Neural progenitor cell (in vitro differentiated cells): ENCODE measurements at places on chromosomes 16 and 17.
A peak's percentile ranks its signal among the peaks of the same experiment; 100 is the strongest.

- peak; percentile 11 for DNase-seq
Observed at GRCh38 chr17:67578142-67578457, 139.6 kb upstream of the NOL11 start.

- no peak for DNase-seq
Observed at GRCh38 chr17:48609759-48610281, 997 bp downstream of the HOXB7 start.

GRCh38 chr16:69839240-69839688, 77.1 kb downstream of the WWP2 start:
- DNase-seq: no peak

DNA sequence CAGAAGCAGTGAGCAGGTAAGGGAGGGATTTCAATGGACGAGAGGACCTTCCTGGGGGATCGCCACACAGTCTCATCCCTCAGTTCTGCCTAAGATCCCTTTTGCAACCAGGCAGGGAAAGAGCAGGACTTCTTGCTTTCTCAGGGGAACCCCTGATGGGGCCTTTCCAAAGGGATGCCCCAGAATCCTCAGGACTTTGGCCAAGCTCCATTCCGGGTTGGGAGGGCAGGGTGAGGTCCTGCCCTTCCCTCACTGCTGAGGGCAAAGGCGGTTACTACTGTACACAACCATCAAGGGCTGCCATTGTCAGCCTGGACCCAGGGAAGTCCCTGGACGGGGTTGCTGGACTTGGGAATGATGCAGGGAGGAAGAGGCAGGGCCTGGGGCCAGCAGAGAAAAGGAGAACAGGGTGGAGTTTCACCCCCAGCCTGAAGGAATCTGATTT, 9.7 kb downstream of the PRR29 start:
- no peak for DNase-seq

DNA sequence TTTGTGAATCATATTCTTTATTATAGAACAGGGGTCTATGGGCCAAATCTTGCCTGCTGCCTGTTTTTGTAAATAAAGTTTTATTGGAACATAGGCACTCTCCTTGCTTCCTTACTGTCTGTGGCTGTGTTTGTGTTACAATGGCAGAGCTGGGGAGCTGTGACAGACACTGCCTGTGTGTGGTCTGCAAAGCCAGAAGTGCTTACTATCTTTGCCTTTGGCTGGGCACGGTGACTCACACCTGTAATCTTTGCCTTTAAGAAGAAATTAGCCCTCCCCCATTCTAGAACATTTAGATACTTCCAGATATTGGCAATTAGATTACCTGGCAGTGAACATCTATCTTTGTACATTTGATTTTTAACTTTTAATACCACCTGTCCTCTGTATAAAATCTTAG, 308.3 kb downstream of the FOXL1 start:
- DNase-seq: no peak

GRCh38 chr17:65370669-65371131, 190.7 kb downstream of the AXIN2 start:
- peak; percentile 11 for DNase-seq

DNA sequence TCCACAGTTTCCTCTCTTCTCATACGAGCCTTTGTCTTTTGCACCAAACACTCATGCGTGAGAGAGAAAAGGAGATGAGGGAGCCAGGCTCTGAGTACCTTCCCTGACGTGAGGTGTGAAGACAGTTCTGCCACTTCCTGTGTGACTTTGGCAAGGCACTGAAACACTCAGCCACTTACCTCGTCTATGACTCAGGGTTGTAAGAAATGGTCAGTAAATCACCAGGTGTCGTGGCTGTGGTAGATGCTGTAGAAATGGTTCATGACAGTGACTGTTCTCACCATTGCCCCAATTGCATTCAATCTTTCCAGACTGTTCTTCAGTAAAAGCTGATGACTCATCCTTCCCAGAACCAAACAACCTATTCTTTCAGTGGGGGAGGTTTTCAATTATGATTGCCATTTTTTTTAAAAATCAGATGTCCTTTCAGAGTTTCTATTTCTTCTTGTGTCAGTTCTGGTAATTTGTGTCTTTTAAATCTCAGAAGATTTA, 49.2 kb upstream of the CBFA2T3 start:
- no peak for DNase-seq

DNA sequence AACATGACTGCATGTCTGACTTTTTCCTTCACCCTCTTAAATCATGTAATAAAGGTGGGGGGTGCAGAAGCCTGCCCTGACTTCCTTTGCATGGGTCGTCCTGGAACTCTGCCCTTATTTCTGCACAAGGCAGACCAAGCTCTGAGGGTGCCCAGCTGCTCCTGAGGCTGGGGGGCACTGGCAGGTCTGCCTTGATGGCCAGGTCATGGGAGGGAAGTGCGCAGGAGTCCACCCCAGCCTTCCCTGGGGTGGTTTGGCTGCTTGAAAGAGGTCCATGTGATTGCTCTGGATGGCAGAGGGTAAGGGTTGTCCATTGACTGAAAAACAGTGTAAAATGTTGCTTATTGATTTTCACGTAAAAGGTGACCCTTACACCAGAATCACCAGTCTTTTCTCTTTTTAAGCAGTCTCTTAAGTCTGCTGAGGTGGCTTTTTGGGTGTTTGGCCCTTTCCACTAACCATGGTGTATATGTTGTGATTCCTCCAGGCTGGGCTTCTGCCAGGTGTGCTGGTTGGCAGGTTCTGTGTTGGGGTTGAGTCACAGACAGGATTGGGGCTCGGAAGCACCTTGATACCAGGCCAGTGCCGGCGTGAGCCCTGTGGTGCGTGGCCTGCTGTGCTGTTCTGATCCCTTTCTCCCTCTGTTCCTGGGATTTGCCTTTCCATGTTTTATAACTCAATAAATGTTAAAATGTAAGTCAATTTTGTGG, 19.4 kb downstream of the DHX38 start:
- no peak for DNase-seq

GRCh38 chr17:40750391-40750790, 4.7 kb downstream of the KRT25 start:
- no peak for DNase-seq

- DNase-seq: no peak
Observed at GRCh38 chr17:82835122-82835521, 4.7 kb downstream of the ZNF750 start.

- peak; percentile 65 for DNase-seq
Observed at GRCh38 chr17:75288770-75289114, 491 bp downstream of the SLC25A19 start.

GRCh38 chr17:80777274-80777673, 214.4 kb upstream of the CHMP6 start:
- DNase-seq: no peak

GRCh38 chr16:89099905-89100304, 6.3 kb downstream of the ACSF3 start:
- no peak for DNase-seq

DNA sequence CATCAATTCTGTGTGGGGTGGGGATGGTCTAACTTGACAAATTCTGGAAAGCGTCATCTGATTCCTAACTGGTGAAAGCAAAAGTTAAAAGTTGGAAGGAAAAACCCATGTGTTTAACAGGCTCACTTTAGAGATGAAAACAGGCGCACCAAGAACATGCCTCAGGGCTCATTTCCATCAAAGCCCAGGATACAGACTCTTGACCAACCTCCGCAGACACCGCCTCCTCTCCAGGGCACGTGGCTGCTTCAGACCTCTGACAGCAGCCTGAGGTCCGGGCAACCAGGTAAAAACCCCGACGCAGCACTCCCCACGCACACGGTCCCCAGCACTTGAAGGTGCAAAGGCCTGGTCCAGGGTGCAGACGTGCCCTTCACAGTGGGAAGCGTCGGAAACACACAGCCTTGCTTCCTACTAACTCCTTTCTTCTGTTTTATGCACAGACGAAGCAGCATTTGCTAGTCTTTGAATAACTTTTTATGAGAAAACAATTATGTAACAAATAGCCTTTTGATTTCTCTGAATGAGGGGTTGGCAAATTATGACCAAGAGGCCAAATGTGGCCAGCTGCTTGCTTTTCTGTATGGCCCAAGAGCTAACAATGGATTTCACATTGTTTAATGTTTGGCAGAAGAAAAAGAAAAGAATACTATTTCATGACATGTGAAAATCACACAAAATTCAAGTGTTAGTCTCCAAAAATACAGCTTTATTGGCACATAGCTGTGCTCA, 44.2 kb upstream of the TRAP1 start:
- DNase-seq: no peak

GRCh38 chr16:67579686-67580085, 17.4 kb downstream of the CTCF start:
- no peak for DNase-seq

GRCh38 chr16:83733301-83733700, 74.5 kb upstream of the HSBP1 start:
- DNase-seq: no peak

DNA sequence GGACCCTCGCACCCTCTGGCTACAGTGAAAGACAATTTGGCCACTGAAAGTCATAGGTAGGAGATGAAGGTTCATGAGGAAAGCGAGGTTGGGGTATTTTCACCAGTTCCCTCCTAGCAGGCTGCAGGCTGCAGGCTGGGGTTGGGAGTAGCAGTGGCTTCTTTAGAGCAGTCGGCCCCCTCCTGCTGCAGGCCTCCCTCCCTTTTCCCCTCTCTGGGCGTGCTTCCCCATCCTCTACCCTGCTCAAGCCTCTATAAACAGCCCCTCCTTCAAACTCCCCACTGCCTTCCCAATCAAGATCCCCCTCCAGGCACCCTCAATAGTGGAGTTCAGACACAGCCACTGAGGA, 41.8 kb downstream of the GAS7 start:
- DNase-seq: no peak

GRCh38 chr17:79065105-79065670, 9.4 kb upstream of the ENGASE start:
- peak; percentile 64 for DNase-seq

- DNase-seq: peak; percentile 73
Observed at GRCh38 chr17:32461853-32462617, 17.7 kb downstream of the PSMD11 start.

DNA sequence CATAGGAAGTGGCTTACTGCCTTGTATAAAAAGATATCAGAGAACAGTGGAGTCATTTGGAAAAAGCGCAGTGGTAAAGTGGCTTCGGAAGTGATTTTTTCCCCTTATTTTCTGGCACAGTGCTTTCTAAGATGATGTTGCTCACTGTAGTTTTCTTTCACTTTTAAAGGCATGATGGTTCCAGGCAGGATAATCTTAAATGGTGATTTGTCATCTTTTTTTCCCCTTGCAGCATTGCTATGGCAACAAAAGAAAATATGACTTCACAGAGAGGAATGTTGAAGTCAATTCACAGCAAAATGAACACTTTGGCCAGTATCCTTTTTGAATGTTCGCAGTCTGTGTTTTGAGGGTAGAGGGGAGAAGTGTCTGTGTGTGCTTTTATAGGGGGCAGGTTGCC, 42.5 kb downstream of the GOSR1 start:
- DNase-seq: no peak

DNA sequence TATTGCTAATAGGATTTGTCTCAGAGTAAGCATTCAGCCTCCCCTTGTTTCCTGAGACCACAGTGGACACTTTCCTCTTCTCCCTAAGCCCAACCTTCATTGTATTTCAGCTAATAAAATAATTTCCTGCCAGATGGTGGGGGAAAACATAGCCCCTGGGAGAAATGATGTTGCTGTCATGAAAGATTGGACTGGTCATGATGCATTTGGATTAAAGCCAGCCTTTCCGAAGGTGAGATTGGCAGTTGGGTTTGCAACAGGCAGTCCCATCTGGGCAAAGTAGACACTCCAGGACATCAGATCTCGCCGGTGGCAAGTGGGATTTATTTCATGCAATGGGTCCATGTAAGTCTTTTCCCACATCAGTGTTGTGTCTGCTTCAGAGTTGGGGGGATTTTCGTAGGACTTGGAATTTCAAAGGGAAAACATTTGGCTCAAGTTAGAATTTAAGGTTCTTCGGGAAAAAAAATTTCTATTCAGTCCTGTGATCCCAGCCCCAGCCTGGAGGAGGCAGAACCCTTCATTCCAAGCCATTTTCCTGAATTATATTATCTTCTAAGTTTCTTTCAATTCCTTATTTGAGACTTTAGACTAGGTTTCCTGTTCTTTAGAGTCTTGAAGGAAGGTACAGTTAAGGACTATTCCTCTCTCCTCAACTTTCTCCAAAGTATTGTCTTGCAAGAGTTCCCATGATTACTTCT, 391.7 kb downstream of the XYLT1 start:
- DNase-seq: no peak

GRCh38 chr16:58034128-58034685, 8.7 kb downstream of the MMP15 start:
- no peak for DNase-seq

- DNase-seq: no peak
Observed at GRCh38 chr17:5425826-5426225, 5.8 kb downstream of the RPAIN start.

- DNase-seq: no peak
Observed at GRCh38 chr17:70115126-70115525, 40.1 kb downstream of the KCNJ16 start.

- peak; percentile 51 for DNase-seq
Observed at GRCh38 chr17:19410875-19411620, at the start of gene RNF112. Gene RNF112, plus strand, starts transcription at chr17:19411232. Its CDS starts 177 bp downstream, at chr17:19411409.

DNA sequence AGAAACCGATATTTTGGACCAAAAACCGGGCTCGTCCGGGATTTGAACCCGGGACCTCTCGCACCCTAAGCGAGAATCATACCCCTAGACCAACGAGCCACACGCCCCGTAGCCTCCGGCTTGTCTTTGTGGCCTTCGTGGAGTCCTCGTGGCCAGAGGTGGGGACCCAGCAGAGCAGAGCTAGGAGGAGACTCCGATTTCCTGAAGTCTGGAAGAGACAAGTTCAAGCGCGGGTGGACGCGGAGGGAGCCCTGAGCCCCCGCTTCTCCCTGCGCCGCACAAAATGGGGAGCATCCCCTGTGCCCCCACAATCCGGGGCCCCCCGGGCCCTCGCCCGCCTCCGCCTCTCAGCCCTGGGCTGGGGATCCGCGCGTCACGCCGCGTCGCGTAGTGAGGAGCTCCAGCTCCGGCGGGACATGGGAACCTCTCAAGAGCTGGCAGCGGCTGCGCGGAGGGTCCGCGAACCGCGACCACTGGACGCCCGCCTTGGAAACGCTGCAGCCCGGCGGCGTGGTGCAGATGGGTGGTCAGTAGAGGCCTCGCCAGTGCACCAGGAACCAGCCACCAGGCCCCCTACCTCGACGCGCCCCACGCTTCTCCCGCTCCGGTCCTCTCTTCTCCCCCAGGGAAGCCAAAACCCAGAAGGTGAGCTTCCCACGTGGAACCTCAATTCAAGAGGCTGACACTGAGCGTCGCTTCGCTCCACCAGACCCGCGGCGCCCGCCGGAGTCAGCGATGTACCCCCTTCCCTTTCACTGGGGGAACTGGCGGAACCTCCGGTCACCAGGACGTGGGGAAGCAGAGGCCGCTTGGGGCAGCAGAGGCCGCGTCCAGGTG, 5.2 kb upstream of the OR1F1 start:
- DNase-seq: peak; percentile 73

- no peak for DNase-seq
Observed at GRCh38 chr17:51739245-51739886, 419.1 kb downstream of the CA10 start.

- DNase-seq: peak; percentile 43
Observed at GRCh38 chr16:9827062-9827752, 355.0 kb downstream of the GRIN2A start.

- DNase-seq: no peak
Observed at GRCh38 chr16:56237451-56237930, 46.2 kb downstream of the GNAO1 start.

- DNase-seq: peak; percentile 45
Observed at GRCh38 chr17:75834928-75835653, 9.1 kb downstream of the UNC13D start.

- no peak for DNase-seq
Observed at GRCh38 chr17:17951524-17951923, 20.7 kb downstream of the TOM1L2 start.

GRCh38 chr16:63787014-63787413, 1334.8 kb downstream of the CDH11 start:
- DNase-seq: no peak

- peak; percentile 66 for DNase-seq
Observed at GRCh38 chr16:75385507-75386152, 47.7 kb downstream of the CFDP1 start.
